ENCODE measurements at places on chromosomes 6 and 20. TPM values are rescaled to one million over a fixed set of nuclear protein-coding genes. Genes with fewer than 3 reads are reported as not detected.

Gene PRICKLE4
- not detected for total RNA-seq

Gene NKX2-4
- not detected for total RNA-seq

Gene EPB41L1
- 26.8 TPM for total RNA-seq

Gene DYNLT2
- 1.8 TPM for total RNA-seq

Gene RPL10A
- total RNA-seq, result 1,373 TPM

Gene ZGPAT
- total RNA-seq, result 15.6 TPM

Gene IL17F
- total RNA-seq, result not detected

Gene SASH1
- total RNA-seq, result 61.0 TPM
